HFFc6 (cell line): ENCODE measurements at places on chromosomes 11 and 22. TPM values are rescaled to one million over a fixed set of nuclear protein-coding genes. Genes with fewer than 3 reads are reported as not detected.

DNA sequence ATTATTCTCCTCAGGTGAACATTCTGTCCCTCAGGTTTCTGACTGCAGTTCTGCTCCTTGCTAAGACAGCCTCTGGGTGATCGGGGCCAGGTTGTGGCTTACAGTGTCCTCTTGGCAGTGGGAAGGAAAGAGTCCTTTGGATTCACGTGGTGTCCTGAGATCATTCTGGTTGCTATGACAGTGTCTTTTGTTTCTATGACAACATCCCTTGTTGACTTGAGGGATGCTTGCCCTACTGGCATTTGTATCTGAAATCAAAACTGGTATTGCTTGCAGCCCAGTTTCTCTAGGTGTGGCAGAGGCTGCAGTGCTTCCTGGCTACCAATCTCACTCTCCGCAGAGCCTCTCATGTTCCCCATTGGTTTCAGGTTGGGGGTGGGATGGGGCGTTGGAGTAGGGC lies 151.8 kb upstream of the CCDC90B start:
- no peak for DNase-seq

GRCh38 chr22:37747715-37748100 lies 50.9 kb downstream of the TRIOBP start:
- DNase-seq, result no peak

DNA sequence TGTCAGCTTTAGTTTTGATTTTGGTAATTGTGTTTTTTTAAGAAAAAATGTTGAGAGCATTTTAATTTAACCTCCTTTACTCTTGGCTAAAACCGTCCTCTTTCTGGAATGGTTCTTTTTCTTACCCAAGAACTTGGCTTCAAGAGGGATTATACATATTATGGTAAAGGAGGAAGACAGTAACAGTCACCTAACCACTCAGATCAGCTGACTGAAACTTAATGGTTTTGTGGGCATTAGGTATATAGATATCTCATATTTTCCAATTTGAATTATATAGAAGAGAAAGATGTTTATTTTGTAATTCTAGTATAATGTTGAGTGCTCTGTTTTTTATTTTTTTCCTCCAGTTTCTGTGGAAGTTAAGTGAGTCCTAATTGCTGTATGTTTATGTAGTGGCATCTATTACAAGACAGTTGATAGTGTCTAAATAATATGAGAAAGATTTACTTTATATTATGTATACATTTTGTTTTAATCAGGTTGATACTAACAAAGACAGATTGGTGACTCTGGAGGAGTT lies 36.6 kb upstream of the NCR3LG1 start:
- DNase-seq, result no peak

GRCh38 chr22:29117799-29118477 lies 45.1 kb downstream of the KREMEN1 start:
- no peak for DNase-seq

DNA sequence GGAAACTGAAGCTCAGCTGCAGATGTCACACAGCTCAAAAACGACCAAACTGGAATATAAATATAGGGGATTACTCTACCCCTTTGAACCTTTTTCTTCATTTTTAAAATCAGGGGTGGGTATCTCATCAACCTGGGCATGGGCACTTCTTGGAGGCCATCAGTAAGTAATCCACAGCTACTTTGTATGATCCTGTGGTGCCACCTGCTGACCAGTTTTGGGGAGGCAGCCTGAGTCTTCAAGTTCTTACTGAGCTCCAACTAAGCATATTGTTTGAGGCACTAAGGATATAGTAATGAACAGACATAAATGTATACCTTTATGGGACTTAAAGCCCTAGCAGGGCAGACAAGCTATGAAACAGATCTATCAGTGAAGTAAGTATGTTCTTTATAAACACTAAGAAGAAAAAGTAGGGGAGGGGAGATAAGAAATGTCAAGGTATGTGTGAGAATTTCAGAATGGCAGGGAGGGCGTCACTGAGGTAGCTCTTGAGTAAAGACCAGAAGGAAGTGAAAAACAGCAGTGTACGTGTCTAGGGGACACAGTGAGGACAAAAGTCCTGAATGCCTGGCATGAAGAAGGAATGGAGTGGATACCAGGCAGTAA lies 18.4 kb downstream of the TUB start:
- peak; percentile 74 for DNase-seq

DNA sequence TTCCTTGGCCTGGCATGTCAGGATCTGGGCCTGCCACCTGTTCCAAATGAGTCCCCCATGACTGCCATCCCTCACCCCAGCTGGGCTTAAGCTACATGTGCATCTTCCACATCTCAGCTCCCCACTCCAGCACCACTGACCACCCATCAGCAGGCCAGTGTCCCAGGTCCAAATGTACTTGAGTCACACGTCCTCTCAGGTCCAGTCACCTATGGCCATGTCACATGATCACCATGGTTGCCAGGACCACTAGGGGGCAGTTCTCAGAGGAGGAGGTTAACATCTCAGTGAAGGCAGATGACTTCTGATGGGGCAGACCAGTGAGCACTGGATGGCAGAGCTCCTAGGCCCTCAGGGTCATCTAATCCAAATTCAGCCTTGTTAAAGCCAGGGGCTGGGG lies 41.9 kb upstream of the WNT11 start:
- no peak for DNase-seq

DNA sequence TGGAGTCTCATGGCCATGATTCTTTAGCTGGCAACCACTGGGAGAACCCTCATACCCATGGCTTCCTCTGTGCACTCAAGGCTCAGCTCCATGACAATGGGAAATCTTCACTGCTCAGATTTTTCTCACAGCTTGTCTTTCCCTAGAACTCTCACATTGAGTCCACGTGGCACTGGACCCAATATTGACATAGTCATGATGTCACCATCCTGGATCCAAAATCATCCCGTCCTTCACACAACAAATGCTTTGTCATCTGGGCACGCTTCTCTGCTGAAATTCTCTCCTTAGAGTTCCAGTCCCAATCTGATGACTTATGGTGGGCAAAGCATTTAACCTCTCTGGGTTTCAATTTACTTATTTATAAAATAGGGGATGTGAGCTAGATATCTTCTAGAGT lies 37.7 kb upstream of the CD44 start:
- DNase-seq, result no peak

DNA sequence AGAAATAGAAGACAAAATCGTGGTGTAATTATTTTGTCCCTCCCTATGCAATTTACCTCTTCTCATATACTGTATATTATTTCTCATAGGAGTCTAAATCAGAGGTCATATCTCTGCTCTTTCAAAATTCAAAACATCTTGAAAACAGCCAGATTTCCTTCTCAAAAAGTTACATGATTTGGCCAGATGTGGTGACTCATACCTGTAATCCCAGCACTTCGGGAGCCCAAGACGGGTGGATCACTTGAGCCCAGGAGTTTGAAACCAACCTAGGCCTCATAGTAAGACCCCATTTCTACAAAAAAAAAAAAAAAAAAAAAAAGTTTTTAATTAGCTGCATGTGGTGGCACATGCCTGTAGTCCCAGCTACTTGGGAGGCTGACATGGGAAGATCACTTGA lies 29.0 kb upstream of the DNAJB7 start:
- peak; percentile 0 for DNase-seq

DNA sequence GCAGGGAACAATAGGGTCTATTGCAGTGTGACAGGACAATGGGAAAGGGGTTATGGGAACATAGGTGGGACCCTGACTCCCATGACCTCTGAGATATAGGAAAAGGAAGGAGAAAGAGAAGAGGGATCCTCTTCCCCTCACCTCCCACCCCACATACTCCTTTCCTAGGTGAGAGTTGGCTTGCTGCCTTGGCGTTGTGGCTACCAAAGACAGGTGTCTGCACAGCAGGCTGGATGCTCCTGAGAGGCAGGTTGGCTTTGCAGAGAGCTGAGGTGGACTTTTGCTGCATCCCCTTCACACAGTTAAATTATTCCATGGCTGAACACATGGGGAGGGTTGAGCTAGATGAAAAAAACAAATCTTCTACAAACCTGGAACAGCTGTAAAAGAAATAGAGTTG lies 80.7 kb downstream of the SYT9 start:
- DNase-seq, result no peak

- no peak for DNase-seq
Observed at GRCh38 chr11:93623179-93623578, 38.3 kb upstream of the CEP295 start.

DNA sequence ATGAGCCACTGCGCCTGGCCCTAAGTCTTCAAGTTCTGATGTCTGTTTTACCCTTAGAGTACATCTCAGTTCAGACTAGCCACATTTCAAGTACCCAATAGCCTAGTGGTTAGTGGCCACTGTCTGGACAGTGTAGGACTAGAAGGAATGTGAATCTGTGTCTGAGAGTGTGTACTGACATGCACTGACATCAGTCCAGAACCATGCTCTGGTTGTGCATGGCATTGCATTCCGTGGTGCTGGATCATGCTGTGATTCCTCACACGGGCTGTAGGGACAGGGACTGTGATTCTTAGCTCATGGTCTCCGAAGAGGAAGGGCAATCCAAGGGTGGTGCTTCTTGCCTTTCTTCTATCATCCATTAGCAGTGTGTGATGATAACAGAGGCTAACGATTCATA lies 41.1 kb downstream of the AMOTL1 start:
- DNase-seq, result peak; percentile 43

DNA sequence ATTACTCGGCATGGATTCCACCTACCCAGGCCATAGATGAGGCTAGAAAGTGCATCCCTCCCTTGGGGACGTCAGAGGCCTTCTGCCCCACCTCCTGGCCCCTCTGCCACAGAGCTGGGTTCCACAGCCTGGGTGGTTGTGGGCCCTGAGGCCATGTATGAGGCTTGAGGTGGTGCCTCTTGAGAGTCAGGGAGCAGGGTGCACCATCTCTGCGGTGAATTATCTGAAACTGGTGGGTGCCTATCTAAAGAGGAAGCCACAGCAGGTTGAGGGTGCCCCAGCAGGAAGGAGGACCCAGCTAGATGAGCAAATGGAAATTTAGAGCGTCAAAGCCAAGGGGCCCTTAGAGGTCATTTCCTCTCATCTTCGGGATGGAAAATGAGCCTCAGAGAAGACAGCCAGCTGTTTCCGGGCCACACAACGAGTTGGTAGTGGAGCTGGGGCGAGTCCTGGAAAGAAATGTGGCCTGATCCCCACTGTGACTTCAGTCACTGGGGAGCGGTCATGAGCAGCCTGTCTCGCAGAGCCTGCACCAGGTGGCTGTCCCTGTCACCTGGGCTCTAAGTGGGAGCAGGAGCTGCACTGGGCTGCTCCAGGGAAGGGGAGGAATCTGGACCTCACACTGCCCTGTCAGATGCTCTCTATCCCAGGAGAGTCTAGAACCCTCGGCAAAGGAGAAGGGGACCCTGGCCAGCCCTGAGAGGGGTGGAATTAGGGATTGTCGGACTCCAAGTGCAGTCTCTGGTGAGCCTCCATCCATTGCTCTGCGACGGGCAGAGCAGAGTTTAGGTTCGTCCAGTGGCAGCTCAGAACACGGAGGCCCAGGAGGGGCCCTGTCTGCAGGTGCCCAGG lies 7.3 kb downstream of the ADORA2A start:
- DNase-seq, result no peak

DNA sequence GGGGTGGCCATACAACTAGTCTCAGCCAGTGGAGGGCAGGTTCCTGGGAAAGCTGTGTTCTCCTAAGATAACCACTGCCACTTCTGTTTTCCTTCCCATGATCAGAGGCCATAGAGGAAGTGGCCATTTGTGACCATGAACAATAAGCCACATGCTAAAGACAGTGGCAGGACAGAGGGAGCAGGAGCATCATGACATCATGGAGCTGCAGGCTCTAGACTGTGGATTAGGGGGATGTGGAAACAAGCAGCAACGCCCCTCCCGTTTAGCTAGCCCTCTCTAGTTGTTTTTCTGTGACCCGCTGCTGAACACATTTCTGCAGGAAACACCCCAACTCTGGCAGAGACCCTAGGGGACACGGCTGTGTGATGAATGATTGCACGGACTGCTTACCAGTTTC lies 195.0 kb upstream of the NECTIN1 start:
- no peak for DNase-seq

- DNase-seq, result no peak
Observed at GRCh38 chr22:30695351-30695851, 727 bp downstream of the OSBP2 start.

DNA sequence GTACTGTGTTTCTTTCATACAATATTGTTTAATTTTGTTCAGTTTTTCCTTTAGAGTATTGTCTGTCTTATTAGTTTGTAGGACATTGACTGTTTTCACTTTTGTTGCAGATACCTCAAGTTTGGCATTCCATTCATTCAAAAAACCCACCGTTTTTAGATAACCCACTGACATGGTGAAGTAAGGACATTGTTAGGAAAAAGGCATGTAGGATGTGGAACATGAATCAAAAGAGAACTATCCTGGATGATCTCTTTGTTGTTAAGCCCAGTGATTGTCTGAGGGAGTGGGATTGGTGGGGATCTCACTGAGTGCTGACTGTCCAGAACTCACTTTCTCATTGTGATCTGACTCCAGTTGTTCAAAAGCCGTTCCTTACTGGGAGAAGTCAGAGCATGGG lies 119.3 kb downstream of the TEAD1 start:
- DNase-seq, result no peak

- no peak for DNase-seq
Observed at GRCh38 chr11:85682330-85683305, 3.4 kb downstream of the CCDC89 start.

- peak; percentile 71 for DNase-seq
Observed at GRCh38 chr11:28730336-28730735, 622.1 kb downstream of the METTL15 start.

GRCh38 chr22:43390872-43391271 lies 20.9 kb upstream of the MPPED1 start:
- DNase-seq, result no peak

DNA sequence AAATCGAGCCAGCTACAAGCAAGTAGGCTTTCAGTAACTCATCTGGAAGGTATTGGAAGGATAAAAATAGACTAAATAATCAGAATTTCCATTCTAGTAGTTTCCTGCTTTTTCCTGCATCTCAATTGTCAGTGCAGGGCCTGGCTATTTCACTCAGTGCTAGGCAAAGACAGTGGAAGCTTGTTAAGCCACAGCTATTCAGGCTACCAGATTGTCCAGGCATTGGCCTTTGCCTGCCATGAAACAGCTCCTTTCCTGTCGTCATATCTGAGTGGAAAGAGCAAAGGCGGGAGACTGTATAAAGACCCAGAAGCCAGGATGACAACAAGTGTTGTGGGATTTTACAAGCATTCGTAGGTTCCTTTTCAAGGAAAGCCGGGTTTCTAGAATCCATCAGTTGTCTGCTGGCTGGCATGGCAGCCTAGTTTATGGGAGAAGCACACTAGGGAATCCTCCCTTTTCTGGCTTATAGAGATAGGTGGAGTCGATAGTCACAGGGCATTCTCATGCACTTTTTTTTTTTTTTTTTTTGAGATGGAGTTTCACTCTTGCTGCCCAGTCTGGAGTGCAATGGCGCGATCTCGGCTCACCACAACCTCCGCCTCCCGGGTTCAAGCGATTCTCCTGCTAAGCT lies 2.0 kb upstream of the TNRC6B start:
- DNase-seq, result no peak

- peak; percentile 97 for DNase-seq
Observed at GRCh38 chr11:67354075-67355022, 1.0 kb upstream of the POLD4 start.

- DNase-seq, result no peak
Observed at GRCh38 chr11:10155793-10156490, 138.1 kb downstream of the SBF2 start.

The PUS3 gene
- 12.3 to 13.4 TPM (median 12.3 TPM) in 3 replicates for total RNA-seq

The CABP4 gene
- not detected in 3 replicates for total RNA-seq

The MUC2 gene
- not detected in 3 replicates for total RNA-seq

The PPP6R2 gene
- total RNA-seq, result 44.7 to 46.5 TPM (median 44.8 TPM) in 3 replicates

The C11orf52 gene
- total RNA-seq, result 0.53 to 0.84 TPM (median 0.74 TPM) in 3 replicates

The FUT4 gene
- 0.74 to 3.3 TPM (median 1.3 TPM) in 3 replicates for total RNA-seq

The APOL1 gene
- total RNA-seq, result 0.78 to 6.2 TPM (median 0.82 TPM) in 3 replicates

The RCOR2 gene
- total RNA-seq, result 0.34 to 0.43 TPM (median 0.34 TPM) in 3 replicates

The OR8A1 gene
- total RNA-seq, result not detected in 3 replicates

The CNGA4 gene
- not detected in 3 replicates for total RNA-seq

The TMEM45B gene
- total RNA-seq, result not detected in 3 replicates

The SCGB1D2 gene
- total RNA-seq, result not detected in 3 replicates

The MPPED2 gene
- not detected in 3 replicates for total RNA-seq

The SYVN1 gene
- total RNA-seq, result 43.0 to 48.0 TPM (median 47.9 TPM) in 3 replicates

The LRRC56 gene
- total RNA-seq, result 0.53 to 1.0 TPM (median 0.56 TPM) in 3 replicates
